H4 (cell line): ENCODE measurements at places on chromosomes 7 and 10. TPM values are rescaled to one million over a fixed set of nuclear protein-coding genes. Genes with fewer than 3 reads are reported as not detected.

The PDCD11 gene
- 15.9 and 20.0 TPM in 2 replicates for total RNA-seq

The ANXA8 gene
- 0.17 and 0.55 TPM in 2 replicates for total RNA-seq

The NPFFR1 gene
- not detected in 2 replicates for total RNA-seq

The SPDYE8 gene
- total RNA-seq: not detected in 2 replicates

The LRRD1 gene
- total RNA-seq: 0.12 TPM in 1 of 2 replicates, not detected in the other

The PNLIPRP2 gene
- total RNA-seq: not detected in 2 replicates

The CSGALNACT2 gene
- total RNA-seq: 1.6 and 3.9 TPM in 2 replicates

The GSTO2 gene
- 0.72 TPM in 1 of 2 replicates, not detected in the other for total RNA-seq

The SEMA3E gene
- total RNA-seq: 8.0 and 9.4 TPM in 2 replicates

The PDE6C gene
- total RNA-seq: not detected in 2 replicates

The PRPS1L1 gene
- total RNA-seq: not detected in 2 replicates

The FAM131B gene
- total RNA-seq: 2.0 and 3.1 TPM in 2 replicates

The CYP17A1 gene
- total RNA-seq: not detected in 2 replicates

The CEP55 gene
- 62.2 and 69.9 TPM in 2 replicates for total RNA-seq

The TEX47 gene
- total RNA-seq: not detected in 2 replicates

The LFNG gene
- total RNA-seq: 11.0 and 14.7 TPM in 2 replicates

The GCK gene
- total RNA-seq: not detected in 2 replicates

The CLRN3 gene
- 0.64 TPM in 1 of 2 replicates, not detected in the other for total RNA-seq

The MSMB gene
- not detected in 2 replicates for total RNA-seq

The PPP1R9A gene
- 0.52 and 0.62 TPM in 2 replicates for total RNA-seq

The CDNF gene
- total RNA-seq: 0.10 TPM in 1 of 2 replicates, not detected in the other

The C10orf105 gene
- not detected in 2 replicates for total RNA-seq

The ANKRD61 gene
- 1.3 TPM in 1 of 2 replicates, not detected in the other for total RNA-seq

The CYP2E1 gene
- total RNA-seq: 0.43 and 0.50 TPM in 2 replicates

The MMRN2 gene
- total RNA-seq: 0.12 and 1.8 TPM in 2 replicates

The IGFBP3 gene
- 1,960 and 2,130 TPM in 2 replicates for total RNA-seq

The RASA4 gene
- 3.4 and 10.3 TPM in 2 replicates for total RNA-seq

The HOXA6 gene
- total RNA-seq: 0.64 and 0.70 TPM in 2 replicates

The MYH16 gene
- 0.15 TPM in 1 of 2 replicates, not detected in the other for total RNA-seq

The COL28A1 gene
- not detected in 2 replicates for total RNA-seq

The EBF3 gene
- 0.33 TPM in 2 replicates for total RNA-seq

The TMEM176A gene
- not detected in 2 replicates for total RNA-seq

The GRB10 gene
- total RNA-seq: 47.3 and 50.3 TPM in 2 replicates

The AIMP2 gene
- total RNA-seq: 288 and 294 TPM in 2 replicates

The STAMBPL1 gene
- 9.0 and 15.0 TPM in 2 replicates for total RNA-seq

The SFTPD gene
- total RNA-seq: not detected in 2 replicates

The RARRES2 gene
- not detected in 2 replicates for total RNA-seq

The ST8SIA6 gene
- 0.14 TPM in 1 of 2 replicates, not detected in the other for total RNA-seq

The ITPRID1 gene
- total RNA-seq: 0.39 TPM in 1 of 2 replicates, not detected in the other

The ZNF282 gene
- total RNA-seq: 7.4 and 17.7 TPM in 2 replicates

The C10orf53 gene
- not detected in 2 replicates for total RNA-seq

The RBP3 gene
- total RNA-seq: not detected in 2 replicates

The AKR1E2 gene
- not detected in 2 replicates for total RNA-seq

The KCNH2 gene
- total RNA-seq: 0.58 and 0.84 TPM in 2 replicates
